ENCODE measurements at places on chromosomes 1 and 21. TPM values are rescaled to one million over a fixed set of nuclear protein-coding genes. Genes with fewer than 3 reads are reported as not detected.

DNA sequence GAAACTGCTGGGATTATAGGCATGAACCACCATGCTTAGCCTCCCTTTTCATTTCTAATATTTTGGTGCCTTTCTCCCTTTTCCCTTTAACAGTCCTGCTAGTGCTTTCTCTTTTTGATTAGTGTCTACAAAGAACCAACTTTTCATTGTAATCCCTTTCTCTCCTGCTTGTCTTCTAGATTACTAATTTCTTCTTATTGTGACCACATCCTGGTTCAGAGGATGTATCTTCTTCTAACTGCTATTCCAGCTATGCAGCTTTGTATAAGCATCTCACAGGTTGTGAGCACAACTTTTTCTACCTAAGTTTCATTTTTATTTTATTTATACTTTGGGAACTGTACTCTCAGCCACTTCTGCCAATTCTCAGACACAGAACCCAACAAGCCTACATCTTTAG, 14.7 kb downstream of the ZNF648 start:
- no peak for DNase-seq

DNA sequence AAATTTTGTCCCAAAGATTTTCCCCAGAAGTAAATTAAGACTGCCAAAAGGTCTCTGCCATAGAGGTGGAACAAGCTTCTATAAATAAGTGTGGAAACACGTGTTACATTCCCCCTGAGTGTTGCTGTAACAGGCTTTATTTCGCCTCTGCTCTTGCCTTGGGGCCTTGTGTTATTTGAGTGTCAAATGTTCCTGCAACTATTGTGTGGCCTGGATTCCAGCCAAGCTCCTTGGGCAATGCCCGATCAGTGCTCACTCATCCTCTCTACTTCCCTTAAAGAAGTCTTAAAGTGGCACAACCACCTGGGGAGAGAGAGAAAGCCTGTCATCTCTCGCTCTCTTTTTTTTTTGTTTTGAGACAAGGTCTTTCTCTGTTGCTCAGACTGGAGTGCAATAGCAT, 156.7 kb downstream of the NR5A2 start:
- no peak for DNase-seq

The TEX38 gene
- not detected for polyA plus RNA-seq

The OR2M3 gene
- not detected for polyA plus RNA-seq

The GNAT2 gene
- not detected for polyA plus RNA-seq

GRCh38 chr1:55134152-55134808, 80.9 kb downstream of the USP24 start:
- no peak for DNase-seq

DNA sequence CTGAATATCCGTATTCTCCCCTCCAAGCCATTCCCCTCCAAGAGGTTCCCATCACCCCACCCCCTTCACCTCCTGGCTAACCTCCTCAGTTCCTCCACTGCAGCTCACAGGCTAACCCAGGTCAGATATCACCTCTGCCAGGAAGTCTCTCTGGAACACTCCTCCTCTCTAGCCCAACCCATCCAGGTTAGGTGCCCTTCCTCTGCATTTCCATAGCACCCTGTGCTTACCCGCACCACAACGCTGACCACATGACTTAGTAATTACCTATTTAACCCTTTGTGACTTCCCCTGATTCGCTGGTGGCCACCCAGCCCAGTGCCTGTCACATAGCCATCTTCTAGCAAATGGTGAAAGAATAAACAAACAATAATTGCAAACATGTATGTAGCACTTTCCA, 49.5 kb upstream of the IFFO2 start:
- DNase-seq, result no peak

The C1QC gene
- 268 TPM for polyA plus RNA-seq

The IGSF3 gene
- polyA plus RNA-seq, result 6.3 TPM

DNA sequence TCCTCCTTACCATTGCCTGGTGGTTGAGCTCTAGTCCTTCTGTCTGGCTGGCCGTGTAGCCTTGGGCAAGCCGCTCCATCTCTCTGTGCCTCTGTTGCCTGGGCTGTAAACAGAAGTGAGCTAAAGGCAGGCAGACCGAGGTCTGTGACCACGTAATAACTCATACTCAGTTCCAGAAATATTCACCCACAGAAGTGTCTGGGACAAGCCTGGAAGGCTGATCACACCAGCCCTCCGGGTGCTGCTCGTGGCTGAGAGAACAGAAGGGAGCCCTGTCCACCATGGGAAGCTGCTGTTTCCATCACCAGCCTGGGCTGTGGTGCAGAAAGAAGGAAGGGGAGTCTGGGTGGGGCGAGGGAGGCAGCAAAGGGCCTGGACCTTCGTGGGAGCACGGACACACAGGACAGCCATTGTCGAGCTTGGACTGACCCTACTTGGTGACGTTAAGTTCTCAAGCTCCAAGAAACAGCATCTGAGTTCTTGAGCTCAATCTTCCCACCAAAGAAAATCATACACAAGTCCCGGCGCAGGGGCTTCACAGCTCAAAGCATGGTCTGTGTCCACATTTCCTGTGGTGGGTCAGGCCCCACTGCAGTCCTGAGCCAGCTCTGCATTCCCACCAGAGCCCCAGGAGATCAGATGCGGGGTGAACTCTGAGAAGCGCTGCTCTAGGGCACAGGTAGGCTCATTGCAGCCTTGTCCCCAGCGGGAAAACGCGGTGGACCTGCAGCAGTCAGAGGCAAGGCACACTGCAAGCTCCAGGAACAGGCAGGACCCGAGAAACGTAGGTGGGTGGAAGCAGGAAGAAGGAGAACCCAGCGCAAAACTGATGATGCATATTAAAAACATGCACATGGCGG, 61.8 kb downstream of the RUNX3 start:
- DNase-seq, result no peak

The SPRR3 gene
- 0.65 TPM for polyA plus RNA-seq

The OR2L13 gene
- polyA plus RNA-seq, result 0.04 TPM

The TMEM82 gene
- polyA plus RNA-seq, result not detected

The CR1 gene
- 1.7 TPM for polyA plus RNA-seq

DNA sequence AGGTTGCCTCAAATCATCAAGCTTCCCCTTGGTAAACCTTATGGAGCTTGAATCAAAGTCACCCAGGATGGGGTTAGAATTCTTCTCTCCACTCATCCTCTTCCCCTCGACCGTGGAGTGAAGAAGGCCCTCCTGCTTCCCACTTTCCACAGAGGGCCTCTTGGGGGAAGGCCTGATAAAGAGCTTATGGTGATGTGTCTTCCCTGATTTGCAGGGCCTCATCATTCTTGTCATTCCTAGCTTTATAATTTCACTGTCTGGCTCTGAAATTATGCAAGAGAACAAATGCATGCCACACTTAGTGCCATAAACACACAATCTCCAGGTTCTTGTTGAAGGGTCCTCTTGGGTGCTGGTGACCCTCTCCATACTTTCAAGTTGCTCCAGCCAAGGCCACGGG, 101.2 kb downstream of the HMGB4 start:
- DNase-seq, result no peak

DNA sequence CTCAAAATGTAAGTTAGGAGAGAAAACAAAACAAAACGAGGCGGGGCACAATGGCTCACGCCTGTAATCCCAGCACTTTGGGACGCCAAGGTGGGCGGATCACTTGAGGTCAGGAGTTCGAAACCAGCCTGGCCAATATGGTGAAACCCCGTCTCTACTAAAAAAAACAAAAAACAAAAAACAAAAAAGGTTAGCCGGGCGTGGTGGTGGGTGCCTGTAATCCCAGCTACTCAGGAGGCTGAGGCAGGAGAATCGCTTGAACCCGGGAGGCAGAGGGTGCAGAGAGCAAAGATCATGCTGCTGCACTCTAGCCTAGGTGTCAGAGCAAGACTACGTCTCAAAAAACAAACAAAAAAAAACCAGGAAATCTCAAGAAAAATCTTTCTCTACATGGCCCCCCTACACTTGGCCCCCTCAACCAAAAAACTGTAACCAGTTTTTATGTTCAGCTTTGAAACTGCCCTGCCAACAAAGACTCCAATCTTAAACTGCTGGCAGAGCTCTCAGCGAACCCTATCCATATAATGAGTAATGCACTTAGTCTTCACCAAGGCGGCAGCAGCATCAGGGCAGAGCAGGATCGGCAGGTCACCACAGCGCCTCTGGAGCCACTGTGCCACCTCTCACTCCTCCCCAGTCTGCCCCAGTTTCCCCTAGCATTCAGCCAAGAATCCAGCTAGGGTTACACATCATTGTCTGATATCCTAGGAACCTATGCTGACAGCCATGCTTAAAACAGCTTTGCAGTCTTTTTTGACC, 71.7 kb downstream of the JAK1 start:
- no peak for DNase-seq

- no peak for DNase-seq
Measured at GRCh38 chr1:65165269-65165993, 17.4 kb downstream of the AK4 start.

GRCh38 chr1:12438349-12438924, 179.6 kb downstream of the DHRS3 start:
- DNase-seq, result no peak

GRCh38 chr1:232278925-232279324, 351.0 kb downstream of the SIPA1L2 start:
- no peak for DNase-seq

The GOLT1A gene
- polyA plus RNA-seq, result 9.1 TPM

DNA sequence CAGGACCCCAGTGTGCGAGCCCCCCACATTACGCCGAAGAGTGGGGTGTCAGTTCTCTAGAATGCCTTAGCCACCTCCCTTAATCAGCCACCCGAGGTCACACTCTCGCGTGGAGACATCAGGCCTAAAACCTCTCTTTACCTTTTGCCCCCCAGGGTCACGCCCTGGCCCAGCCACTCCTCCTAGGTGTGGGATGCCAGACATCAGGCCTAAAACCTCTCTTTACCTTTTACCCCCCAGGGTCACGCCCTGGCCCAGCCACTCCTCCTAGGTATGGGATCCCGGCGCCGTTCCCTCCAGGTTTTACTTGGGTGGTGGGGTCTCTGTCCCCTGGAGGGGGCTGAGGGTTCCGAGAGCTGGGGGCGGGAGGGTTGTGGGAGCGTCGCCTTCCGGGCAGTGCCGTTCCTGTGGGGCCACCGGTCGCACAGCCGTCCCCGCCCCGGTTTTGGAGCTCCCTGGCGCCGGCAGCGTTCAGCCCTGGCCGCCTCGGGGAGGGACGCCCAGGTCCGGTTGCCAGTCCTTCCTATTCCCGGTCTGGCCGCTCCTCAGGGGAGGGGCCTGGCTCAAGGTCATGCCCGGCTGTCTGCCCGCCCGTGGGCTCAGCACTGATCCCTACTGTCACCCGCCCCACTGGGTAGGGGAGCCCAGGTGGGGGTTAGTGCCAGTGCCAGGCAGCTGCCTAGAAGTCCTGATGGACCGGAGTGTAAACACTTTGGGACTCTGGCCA, 882 bp downstream of the VPS13D start:
- DNase-seq, result no peak

DNA sequence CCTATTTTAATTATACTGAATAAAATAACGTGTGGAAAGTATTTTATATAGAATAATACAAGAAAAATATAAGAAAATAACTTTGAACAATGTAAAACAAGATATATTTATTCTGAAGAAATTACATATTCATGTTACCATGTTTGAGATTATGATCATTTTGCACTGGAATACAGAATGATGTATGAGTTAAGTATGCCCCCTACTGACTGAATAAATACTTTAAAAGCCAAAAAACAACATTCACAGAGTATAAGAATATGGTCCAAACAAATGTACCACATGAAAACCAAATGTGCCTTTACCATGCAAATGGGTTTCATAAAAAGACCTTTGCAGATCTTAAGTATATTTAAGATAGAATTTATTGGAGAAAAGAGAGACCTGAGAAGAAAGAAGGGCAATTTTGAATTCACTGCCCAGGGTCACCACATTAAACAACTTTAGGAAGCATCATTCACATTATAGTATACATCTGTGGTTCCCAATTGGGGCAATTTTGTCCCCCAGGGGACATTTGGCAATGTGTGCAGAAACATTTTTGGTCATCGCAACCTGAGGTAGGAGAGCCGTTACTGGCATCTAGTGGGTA, 136.6 kb upstream of the GFI1 start:
- no peak for DNase-seq

- no peak for DNase-seq
Measured at GRCh38 chr21:38284216-38284615, 27.4 kb downstream of the KCNJ15 start.

The GPR89A gene
- 11.6 TPM for polyA plus RNA-seq

DNA sequence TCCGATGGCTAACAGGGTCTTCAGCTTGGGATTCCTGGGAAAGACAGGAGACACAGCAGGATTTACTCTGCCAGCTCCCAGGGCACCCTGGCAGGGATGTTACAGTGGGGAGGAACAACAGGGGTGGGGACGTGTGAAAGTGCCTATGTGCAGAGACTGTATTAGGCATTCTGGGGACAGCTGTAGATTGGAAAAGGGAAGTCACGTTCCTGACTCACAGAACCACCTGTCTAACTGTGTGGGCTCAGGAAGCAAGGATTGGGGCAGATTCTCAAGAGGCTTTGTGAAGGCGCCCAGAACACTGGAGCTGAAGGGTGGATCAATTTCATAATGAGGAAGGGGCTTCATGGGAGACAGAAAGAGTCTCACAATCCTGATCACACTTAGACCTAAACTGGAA, 4.4 kb downstream of the CHIT1 start:
- no peak for DNase-seq

- DNase-seq, result no peak
Measured at GRCh38 chr1:57882072-57882471, 458.2 kb upstream of the DAB1 start.

- no peak for DNase-seq
Measured at GRCh38 chr1:115558275-115558674, 83.5 kb upstream of the VANGL1 start.

DNA sequence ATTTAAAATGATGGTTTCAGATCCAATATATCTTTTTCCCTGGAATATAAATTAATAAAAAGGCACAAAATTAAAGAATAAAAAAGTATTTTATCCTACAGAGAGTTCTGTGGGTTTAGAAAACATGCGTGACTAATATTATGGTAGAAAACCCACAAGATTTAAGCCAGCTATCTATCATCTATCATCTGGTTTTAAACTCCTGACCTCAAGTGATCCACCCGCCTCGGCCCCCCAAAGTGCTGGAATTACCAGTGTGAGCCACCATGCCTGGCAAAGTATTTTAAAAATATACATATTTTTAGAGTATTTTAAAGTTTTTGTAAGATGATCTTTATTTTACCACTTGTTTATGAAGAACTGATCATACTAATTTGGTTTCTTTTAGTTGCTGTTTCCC, 79.5 kb downstream of the NRIP1 start:
- DNase-seq, result no peak

The CELA2A gene
- polyA plus RNA-seq, result not detected

- no peak for DNase-seq
Measured at GRCh38 chr1:46070164-46070814, 62.1 kb downstream of the PIK3R3 start.

The TUT4 gene
- polyA plus RNA-seq, result 27.0 TPM

DNA sequence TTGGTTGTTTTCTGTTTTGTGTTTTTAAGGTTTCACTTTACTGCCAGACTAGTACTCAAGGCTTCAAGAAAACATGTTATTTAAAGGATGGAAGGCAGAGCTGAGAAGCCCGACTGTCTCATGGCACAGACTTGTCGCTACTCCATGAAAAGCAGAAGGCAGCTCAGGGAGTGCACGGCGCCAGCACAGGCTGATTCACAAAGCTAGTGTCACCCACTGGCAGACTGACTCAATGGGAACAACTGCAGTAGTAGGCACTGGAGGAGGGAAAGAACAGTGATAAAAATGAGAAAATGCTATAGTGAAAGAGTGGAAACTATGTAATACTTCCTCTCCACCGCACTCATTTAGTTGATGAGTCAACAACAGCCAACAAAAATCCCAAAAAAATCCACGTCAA, 14.7 kb downstream of the HSF2BP start:
- no peak for DNase-seq

The OR2L2 gene
- polyA plus RNA-seq, result 0.01 TPM

GRCh38 chr1:44808938-44809917, 905 bp downstream of the BTBD19 start:
- no peak for DNase-seq

Data from urinary bladder (tissue), 4 donors.